Activated T-helper 9 cell treated with anti-CD3 and anti-CD28 coated beads, Interleukin-2, amount 50 U/mL, for 16 hours (primary cell): ENCODE measurements at places on chromosomes 7 and 10.
A peak's percentile ranks its signal among the peaks of the same experiment; 100 is the strongest.

GRCh38 chr7:25481891-25482290 is 253.6 kb upstream of the NPVF start:
- no peak for DNase-seq

DNA sequence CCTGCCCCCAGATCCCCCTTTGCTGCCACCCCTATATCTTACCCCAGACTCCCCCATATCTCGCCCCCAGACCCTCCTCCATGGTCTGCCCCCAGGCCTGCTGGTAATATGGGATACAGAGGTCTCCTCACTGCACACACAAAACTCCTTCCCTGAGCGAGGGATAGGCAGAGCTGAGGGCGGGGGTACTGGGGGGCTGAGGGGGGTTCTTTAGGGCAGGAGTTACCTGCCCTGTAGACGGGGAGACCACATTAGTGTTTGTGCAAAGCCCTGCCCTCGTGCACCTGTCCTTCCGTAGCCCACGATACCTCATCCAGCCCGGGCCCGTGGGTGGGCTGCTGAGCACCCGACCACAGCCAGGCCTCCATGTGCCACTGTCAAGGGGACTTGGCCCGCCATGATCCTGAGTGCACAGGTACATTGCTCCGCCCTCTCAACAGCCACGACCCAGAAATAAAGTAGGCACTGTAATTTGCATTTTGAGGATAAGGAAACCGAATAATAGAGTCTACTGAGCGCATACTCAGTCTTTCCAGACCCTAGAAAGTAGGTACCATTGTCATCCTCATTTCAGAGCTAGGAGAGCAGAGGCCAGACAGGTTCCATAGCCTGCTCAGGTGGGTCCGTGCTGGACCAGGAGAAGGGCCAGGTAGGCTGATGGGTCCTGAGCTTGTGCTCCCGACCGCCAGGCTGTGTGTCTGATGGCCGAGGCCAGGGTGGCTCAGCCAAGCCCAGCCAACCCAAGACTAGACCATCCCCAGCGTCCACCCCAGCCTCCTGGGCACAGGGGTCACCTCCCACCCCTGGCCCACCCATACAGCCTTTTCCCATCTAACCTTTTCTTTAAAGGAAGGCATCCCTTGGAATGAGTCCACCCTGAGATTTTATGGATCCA is 115.2 kb downstream of the LHPP start:
- no peak for DNase-seq

- no peak for DNase-seq
Measured at GRCh38 chr10:109191341-109191740, 732.0 kb downstream of the XPNPEP1 start.

DNA sequence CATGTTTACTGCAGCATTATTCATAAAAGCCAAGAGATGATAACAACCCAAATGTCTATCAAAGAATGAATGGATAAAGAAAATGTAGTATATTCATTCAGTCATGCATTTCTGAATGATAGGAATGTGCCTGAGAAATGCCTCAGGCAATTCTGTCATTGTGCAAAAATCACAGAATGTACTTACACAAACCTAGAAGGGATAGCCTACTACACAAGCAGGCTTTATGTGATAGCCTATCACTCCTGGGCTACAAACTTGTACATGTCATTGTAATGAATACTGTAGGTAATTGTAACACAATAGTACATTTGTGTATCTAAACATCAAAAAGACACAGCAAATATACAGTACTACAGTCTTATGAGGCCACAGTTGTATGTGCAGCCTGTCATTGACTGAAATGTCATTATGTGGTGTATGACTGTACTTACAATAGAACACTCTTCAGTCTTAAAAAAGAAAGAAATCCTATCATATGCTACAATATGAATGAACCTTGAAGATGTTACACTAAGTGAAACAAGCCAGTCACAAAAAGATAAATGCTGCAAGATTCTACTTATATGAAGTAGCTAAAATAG is 141.8 kb upstream of the GPR22 start:
- no peak for DNase-seq

DNA sequence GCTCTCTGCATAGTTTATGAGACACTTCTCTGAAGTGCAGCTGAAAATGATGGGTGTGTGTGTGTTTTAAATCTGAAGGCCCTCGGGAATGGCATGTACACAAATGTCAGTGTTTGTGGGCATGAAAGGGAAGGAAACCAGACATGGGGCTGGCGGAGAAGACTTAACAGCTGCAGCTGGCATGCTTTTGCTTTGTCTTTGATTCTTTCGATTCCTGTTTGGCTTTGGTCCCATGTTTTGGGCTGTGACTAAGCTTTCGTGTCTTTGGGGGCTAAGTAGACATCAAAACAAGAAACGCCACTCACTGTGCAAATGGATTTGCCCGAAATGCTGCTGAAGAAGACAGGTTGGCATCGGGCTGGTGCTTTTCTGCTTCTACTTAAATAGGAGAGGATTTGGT is 179.3 kb downstream of the PFKFB3 start:
- DNase-seq = peak; percentile 3

GRCh38 chr10:77514870-77515269 is 122.7 kb downstream of the KCNMA1 start:
- DNase-seq = no peak

DNA sequence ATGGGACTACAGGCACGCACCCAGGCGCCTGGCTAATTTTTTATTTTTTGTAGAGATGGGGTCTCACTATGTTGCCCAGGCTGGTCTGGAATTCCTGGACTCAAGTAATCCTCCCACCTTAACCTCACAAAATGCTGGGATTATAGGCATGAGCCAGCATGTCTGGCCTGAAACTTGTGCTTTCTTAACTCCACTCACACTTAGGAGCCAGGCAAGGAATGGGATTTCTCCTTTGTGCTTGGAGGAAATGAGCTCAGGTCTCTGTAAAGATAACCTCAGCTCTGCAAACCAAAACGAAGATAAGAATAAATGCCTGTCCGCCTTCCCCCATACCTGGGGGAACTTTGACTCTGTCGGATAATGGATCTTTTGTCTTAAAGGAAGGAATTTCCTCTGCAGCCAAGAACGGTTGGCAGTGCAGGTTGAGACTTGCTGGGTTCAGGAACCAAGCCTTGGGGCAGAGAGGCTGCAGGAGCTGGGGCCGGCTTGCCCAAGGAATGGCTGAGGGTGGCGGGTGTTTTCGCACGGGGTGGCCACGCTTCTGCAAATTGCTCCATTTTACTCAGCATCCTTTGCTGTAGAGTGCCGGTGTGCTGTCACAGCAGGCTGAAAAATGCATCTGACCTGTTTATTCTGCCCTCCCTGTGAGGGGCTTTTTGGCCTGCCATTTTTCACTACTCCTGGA is 174.2 kb downstream of the KIAA1217 start:
- no peak for DNase-seq

GRCh38 chr10:72020914-72021809 is 57.0 kb downstream of the CHST3 start:
- DNase-seq = no peak

DNA sequence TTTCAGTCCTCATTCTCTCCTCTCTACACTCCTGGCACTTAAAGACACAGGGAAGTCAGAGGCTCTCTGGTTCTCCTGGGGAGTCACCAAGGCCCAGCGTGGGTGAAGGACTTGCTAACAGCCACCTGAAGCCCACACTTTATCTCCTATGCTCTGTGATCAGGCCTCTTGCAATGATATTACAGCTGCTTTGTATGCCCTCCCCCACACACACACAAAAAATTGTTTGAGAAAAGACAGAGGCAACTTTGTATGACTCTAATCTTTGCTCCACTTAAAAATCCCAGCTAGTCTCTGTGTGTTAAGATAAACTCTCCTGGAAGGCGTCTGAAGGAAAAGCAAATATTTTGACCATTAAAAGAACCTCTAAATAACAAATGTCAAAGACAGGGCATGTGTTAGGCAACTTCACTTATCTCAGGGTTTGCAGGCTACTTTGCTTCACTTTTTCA is 507.2 kb downstream of the TNS3 start:
- DNase-seq = no peak

- DNase-seq = no peak
Measured at GRCh38 chr7:79436378-79436777, 17.1 kb downstream of the MAGI2 start.

GRCh38 chr10:3902809-3903410 is 117.9 kb upstream of the KLF6 start:
- DNase-seq = no peak

DNA sequence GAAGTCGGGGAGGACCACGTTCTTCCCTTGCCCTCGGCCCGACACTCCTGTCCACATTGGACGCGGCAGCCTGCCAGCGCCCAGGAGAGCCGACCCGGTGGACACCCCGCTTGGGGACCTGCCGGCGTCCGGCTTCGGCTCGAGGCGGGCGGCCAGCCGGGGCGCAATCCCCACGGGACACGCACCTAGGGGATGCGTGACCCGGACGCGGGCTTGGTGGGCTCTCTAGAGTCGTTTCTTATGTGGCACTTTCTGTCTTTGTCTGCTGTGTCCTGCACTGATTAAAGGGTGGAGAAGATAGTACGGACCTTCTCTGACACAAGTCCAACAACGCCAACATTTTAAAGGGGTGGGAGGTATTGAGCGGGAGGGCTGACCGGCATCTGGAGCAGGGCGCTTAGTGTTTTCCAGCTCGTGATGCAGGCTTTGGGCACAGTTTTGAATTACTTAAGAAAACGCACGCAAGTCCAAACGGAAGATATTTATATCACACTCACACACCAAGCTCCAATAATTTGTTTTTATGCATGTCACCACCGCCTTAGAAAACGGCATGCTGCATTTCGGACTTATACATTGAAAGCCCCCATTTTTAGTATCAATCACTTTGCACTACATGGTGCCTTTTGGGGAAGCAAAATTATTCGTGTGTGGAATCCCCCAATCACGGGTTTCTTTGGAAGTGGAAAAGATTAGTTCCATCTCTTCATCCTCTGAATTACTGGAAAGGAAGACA is 3.9 kb upstream of the SPAG6 start:
- DNase-seq = no peak

DNA sequence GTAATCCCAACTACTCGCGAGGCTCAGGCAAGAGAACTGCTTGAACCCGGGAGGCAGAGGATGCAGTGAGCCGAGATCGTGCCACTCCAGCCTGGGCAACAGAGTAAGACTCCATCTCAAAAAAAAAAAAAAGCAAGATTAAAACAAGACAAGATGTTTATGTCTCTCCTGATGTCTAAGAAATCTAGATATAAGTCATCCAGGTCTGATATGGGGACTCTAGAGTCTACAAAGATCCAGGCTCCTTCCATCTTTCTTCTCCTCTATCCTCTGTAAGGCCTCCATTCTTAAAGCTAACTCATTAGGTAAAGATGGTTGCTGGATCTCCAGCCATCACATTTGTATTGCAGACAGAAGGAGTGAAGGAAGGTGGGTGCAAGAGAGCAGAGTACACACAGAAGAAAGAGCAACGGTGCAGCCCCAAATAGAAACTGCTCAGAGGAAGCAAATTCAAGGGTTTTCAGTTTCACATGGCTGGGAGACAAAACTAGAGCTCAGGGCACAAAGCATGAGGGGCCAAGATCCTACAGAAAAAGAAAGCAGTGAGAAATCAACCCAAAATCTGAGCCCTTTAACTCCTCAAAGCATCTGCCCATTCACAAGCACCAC is 57.6 kb downstream of the USP6NL start:
- DNase-seq = no peak

- no peak for DNase-seq
Measured at GRCh38 chr7:76338298-76339084, 20.3 kb downstream of the YWHAG start.

- no peak for DNase-seq
Measured at GRCh38 chr7:97580205-97580604, 151.7 kb upstream of the TAC1 start.

DNA sequence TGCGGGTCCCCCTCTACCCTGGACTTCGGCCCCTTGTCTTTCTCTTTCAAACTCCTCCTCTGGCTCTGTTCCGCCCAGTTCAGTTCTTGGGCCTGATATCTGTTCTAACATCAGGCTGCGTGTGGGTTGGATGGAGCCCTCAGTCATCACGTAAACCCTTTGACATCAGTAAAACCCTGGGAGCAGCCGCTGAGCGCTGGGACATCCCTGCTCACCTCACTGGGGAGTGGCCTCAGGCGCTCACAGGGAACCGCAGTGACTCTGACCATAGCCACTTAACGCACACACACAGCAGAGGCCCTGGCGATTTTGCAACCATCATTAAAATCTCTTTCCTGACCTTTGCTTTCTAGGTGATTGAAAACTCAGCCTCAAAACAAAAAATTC is 113.3 kb downstream of the CYTH3 start:
- DNase-seq = no peak

- DNase-seq = no peak
Measured at GRCh38 chr7:141246426-141246825, 172.6 kb downstream of the TMEM178B start.

DNA sequence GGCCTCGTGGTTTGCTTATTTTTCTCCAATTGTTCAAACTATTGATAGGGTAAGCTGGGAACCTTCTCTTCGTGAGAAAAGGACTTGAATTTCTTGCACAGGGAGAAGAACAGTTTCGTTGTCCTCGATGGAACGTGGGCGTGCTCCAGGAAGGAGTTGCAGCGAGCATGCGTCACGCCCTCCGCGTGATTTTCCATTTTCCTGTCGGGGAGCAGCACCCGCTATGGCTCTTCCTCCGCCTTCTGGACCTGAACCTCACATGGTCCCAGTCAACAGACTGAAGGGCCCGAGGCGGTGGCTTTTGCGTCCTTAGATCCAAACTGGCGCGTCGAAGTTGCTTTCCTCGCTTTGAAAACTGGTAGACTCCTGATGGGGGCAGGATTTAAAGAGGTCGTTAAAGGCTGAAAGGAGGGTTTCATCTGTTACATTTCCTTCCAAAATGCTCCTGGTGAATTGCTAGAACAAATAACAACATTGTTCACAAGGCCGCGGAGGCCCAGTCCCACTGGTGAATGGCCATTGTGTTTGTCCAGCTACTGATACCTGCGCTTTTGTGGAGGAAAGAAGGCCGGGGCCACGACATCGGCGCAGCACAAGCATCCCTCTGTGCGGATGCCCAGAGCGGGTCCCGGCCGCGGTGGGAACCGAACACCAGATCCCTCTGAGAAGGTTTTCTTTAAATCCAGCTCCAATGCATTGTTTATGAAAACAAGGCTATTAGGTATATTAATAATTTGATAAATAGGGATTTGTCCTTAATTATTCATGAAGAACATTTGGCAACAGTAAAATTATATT is 75.9 kb downstream of the EBF3 start:
- DNase-seq = no peak

GRCh38 chr10:99619851-99620710 is at the start of gene SLC25A28:
Gene SLC25A28, minus strand, starts transcription at chr10:99620439. Its CDS starts 104 bp downstream, at chr10:99620335.
- DNase-seq = peak; percentile 89

- DNase-seq = no peak
Measured at GRCh38 chr10:11798845-11799735, 24.1 kb upstream of the PROSER2 start.

GRCh38 chr7:77791956-77792355 is 6.3 kb downstream of the TMEM60 start:
- DNase-seq = no peak
